Myocyte (in vitro differentiated cells): ENCODE measurements at places on chromosomes 12 and 14.
A peak's percentile ranks its signal among the peaks of the same experiment; 100 is the strongest.

GRCh38 chr12:5899675-5900074 lies 45.4 kb downstream of the ANO2 start:
- no peak for DNase-seq

DNA sequence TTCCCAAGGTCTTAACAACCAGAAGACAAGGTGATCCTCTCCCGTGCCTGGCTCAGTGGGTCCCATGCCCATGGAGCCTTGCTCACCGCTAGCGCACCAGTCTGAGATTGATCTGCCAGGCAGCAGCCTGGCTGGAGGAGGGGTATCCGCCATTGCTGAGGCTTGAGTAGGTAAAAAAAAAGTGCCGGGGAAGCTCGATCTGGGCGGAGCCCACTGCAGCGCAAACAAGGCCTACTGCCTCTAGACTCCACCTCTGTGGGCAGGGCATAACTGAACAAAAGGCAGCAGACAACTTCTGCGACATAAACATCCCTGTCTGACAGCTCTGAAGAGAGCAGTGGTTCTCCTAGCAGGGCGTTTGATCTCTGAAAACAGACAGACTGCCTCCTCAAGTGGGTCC lies 104.0 kb downstream of the C14orf39 start:
- no peak for DNase-seq

DNA sequence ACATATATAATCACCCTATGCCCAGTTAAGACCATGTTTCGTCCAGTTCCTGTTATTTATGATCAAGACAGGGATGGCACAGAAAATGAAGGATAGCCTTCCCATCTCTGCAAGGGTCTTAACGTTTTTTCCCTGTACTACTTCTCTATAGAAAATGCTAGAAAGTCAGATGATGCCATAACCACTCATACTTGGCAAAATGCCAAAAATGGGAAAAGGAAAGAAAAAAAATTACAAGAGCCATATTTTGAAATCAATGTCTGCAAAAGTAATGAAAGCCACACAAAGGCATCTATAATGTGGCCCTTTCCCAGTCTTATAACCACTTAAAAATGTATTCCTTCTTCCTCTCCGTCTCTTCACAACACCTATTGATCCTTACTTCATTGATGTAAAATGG lies 1.8 kb upstream of the MYL6B start:
- peak; percentile 16 for DNase-seq

DNA sequence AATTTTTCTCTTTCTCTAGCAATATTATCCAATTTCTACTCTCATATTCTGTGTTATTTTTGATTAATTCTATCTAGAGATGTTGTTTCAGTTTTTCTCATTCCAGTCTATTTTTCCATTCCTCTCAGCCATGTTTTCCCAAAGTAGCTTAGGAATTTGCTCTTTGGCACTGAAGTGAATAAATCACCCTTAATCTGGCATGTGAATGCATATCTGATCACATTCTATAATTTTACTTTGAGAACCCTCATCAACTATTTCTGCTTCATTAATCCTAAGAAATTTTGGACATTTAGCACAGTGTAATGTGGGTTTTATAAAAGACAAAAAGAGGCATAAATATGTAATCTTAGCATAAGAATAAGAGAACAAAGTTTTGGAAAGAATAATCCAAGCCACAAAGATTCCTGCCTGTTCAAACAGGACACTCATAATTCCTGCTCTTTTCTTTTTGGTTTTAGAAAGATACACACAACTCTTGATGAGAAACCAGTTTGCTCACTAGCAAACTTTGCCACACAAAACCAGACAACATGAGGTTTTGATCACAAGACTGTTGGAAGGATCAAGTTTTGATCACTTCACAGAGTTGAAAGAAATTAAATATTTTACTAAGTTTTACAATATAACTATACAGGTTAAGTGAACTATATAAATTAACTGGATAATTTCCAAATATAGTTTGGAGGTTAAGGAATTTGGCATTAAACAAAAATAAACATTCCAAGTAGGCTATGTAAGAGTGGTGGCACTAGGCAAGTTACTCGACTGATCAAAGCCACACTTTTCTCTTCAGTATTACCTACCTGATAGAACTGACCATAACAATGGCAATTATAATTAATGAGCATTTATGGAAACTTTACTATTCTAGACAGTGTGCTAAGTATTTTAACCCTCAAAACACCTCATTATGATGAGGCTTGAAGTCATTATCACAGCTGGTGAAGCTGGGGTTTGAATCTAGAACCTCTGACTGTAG lies 226.6 kb upstream of the TMTC1 start:
- DNase-seq = no peak

DNA sequence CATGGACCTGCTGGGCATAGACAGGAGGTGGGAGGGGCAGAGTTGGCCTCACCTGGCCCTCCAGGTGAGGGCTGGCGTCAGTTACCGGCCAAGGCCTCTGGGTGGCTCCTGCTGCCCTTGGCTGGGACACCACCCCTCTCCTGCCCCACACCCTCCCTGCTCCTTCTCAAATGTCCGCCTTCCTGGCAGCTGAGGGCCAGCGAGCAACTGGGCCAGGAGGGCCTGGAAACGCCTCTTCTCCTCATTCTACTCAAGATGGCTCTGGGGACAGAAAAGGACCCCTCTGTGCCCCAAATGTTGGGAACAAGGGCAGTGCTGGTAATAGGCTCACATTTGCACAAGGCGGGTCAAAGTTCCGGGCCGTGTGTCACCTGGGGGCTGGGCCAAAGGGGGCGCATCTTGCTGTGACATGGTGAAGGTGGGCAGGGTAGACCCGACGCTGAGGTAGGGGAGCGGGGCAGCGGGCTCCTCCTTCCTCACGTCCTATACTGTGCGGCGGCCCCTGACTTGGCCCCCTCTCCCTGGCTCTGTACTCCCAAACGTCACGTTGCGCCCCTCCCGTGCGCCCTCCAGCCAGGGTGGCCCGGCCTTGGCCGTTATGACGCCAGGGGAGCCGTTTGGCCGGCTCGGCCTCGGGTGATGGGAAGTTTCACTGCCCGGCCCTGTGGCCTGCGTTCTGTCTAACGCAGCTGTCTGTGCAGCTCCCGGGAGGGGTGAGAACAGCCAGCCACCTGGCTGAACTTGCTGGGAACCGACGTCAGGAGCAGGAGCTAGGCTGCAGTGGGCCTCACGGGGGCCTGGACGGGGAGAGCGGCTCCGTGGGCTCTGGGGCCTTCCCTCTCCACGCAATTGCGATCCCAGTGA lies 18.0 kb upstream of the DLK1 start:
- peak; percentile 48 for DNase-seq

- peak; percentile 52 for DNase-seq
Measured at GRCh38 chr12:18224745-18225144, 36.6 kb upstream of the PIK3C2G start.

DNA sequence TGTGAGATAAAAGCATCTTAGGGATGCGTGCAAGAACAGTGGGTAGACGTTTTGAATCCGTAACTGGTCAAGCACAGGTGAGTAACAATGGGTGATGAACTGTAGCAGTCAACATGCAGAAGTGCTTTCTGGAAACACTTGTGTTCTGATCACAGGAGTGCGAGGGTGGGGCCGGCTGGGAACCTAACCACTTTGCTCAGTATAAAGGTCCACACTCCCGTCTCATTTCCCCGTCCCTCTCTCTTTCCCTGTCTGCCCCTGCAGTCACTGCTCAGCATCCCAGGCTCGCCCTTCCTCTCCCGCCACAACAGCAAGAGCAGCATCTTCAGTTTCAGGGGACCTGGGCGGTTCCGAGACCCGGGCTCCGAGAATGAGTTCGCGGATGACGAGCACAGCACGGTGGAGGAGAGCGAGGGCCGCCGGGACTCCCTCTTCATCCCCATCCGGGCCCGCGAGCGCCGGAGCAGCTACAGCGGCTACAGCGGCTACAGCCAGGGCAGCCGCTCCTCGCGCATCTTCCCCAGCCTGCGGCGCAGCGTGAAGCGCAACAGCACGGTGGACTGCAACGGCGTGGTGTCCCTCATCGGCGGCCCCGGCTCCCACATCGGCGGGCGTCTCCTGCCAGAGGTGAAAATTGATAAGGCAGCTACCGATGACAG lies 127.1 kb downstream of the FIGNL2 start:
- DNase-seq = no peak

DNA sequence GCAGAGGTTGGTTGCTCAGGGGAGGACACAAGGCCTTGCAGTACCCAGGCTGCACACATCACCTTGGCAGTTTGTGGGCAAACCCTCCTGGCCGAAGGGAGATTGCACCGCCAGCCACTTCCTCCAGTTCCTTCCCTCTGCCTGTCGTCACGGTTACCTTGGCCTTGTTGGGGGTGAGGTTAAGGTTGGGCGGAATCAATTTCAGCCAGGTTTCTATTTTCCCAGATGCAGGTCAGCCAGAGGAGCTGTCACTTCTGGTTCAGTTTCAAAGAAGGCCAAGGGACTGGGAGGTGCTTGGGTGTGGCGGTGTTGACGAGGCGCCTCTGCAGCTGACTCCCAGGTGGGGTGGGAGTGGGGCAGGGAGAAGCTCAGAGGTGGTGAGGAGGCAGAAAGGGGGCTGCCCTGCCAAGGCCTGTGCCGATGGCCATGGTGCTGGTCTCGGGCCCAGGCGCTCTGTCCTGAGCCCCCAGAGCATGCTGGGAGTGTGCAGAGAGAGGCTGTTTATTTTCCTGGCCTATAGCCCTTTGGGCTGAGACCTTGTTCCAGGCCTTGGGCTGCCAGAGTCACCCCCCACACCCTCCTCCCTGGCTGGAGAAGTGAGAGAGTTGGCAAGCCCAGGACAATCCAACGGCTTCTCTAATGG lies 31.4 kb downstream of the JDP2 start:
- no peak for DNase-seq

- no peak for DNase-seq
Measured at GRCh38 chr14:54172562-54172961, 215.9 kb upstream of the BMP4 start.

DNA sequence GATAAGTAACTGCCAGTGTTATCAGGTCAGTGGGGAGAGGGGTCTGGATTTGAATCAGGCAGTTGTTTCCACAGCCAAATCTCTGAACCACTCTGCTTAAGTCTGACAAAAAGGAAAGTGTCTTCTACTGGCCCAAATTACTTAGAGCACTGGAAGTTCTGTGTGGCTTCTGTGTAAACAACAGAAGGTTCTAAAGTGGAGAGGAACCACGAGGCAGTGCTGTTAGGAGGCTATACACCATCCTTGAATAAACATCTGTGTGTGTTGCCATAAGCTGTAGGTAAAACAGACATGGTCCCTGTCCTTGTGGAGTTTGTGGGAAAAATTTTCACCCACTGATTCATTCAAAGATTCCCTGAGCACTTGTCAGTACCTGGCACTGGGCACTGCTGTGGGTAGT lies 50.0 kb downstream of the GALNT4 start:
- no peak for DNase-seq

DNA sequence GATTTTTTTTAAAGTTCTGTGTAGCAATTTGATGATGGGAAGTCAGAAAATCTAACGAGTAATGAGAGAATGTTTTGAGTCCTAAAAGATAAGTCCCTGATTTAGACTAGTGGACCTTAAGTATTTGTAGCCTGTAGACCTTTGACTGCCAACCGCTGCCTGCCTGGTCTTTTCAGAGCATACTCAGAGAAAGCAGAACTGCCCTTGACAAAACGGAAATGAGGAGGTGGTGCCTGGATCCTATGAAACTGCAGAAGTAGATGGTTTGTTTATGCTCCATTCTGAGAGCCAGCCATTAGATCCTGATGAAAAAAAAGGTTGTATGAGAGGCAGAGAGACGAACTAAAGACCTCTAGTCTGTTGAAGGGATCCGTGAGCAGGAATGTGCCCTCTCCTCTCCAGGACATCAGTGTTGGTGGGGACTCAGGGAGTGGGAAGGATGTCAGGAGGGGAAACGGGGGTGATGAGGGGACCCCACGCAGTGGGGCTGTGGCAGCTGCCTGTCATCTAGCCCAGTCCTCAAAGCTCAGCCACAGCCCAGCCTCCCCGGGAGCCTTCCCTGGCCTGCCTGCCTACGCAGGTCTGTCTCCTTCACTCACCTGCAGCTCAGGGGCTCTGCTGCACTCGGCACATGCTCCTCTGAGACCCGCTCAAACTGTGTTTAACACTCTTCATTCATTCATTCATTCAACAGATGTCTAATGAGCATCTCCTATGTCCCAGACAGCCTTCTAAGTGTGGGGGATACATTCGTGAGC lies 447.5 kb downstream of the AACS start:
- DNase-seq = no peak

DNA sequence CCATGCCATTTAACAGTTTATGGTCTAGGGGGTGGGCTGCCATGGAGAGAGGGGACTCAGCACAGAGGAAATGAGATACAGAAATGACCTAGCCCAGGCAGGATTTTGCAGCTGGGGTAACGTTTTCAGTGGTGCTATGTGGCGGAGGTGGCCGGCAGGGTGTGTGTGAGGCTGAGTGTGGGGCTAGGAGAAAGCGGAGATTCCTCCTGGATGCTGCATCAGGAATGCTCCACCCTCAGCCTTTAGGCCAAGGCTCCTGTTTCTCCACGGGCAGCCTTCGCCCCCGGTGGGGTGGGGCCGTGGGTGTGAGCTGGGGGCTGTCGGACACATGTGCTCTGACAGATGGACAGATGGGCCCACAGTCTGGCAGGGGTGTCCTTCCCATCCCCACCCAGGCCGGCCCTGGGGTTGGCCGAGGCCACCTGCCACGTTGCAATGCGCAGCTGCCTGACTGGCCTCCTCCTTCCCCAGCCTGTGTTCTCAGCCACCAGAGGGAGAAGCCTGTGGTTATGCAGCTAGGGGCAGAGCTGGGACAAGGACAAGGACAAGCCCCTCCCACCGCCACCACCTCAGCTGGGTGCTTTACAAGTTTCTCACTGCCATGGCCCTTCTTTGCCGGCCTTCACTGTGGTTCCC lies 44.3 kb downstream of the TEAD4 start:
- peak; percentile 98 for DNase-seq

DNA sequence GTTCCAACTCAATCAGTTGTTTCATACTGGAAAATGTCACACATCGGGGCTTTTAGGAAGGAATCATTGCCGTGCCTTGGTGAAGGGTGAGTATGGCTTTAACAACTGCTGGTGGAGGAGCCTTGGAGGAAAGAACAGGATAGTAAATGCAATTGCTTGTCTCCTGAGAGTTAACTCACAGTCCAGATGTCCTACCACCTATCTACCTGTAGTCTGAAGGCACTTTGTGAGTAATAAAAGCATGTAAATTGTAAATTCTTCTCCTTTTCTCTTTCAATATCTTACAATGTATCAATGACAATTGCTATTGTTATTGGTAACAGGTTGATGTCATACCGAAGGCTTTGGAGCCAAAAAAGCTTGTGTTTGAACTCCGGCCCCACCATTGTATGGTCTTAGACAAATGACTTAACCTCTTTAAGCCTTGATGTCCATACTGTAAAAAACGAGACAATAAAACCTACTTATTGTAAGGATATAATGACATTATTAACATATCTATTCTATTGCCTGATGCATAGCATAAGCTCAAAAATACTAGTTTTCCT lies 397.4 kb downstream of the ADAMTS20 start:
- DNase-seq = no peak

- DNase-seq = no peak
Measured at GRCh38 chr12:124416516-124417395, 121.9 kb downstream of the RFLNA start.

- DNase-seq = no peak
Measured at GRCh38 chr14:51012055-51012454, 67.8 kb upstream of the PYGL start.

- no peak for DNase-seq
Measured at GRCh38 chr14:100132903-100133510, 26.4 kb downstream of the DEGS2 start.
